T-helper 1 cell (primary cell): ENCODE measurements at places on chromosomes 2 and 18.

DNA sequence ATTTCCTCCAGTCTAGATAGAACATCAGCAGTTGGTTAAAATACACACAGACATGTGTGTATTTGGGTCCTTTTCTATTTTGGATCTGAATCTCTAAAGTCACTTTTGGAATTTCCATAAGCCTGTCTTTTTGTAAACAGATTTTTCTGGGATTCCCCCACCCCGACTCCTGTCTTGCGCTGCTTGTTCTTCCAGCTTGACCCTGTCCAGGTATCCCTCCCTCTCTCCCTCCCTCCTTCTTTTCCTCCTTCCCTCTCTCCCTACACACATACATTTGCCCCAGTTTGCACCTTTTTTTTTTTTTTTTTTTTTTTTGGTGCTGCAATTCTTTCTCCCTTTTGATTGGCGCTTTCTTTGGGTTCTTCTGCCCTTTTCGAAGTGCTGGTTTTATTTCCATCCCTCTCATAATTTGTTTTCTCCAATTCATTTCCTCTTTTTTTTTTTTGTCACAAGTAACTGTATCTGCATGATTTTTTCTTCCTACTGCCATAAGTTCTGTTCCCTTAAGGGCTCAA is 114.8 kb upstream of the SERTAD2 start:
- no peak for DNase-seq

DNA sequence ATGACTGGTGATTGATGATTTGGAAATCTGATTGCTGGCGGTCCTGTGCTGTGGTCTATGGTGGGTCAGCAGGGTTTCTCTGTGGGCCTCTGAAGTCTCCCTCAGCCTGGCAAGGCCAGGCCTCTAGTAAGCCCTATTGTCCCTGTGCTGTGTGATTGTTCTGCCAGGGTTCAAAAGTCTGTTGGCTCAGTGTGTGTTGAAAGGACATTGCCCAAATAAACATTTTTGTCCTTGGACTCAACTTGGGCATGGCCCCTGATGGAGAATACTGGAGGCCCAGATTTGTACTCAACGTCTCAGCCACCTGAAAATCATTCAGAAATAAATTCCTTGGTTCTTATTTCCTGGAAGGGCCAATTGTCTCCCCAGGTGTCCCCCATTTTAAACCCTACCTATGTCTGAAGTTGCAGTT is 74.4 kb downstream of the MAP4K4 start:
- no peak for DNase-seq

- no peak for DNase-seq
These were observed 132.3 kb upstream of the PELI1 start for GRCh38 chr2:64276417-64277095.

- DNase-seq = no peak
These were observed 1096.6 kb downstream of the TSN start for GRCh38 chr2:122851972-122852531.

DNA sequence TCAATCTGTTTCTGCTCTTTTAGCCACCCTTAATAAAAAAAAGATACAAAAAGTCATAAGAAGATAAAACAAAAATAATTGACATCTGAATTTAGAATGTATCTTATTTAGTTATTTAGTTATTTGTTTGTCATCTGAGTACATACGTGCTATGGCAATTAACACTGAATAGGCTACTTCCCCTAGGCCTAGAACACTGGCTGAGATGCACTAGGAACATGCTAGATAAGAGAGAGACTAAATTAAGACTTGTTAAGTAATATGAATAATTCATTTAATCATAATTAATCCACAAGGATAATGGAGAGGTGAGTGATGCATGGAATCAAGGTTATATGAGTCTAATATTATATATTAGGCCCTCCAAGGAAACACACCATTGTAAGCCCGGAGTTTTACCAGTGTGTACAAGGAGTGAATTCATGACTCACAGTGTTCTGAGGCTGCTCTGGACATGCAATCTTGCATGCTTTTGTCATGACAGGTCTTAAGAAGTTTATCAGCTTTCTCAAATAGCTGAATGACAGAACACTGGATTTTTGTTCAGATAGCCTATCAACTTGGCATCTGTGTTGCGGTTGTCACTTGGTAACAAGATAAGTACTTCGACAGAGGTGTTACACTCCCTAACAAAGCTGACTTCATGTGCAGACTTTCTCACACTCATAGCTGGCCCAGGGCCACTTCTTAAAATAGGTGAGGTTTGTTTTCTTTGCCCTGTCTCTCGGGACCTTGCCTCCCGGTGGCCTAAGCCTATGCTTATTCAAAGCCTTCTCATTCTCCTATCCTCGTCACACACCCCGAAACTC is 5.0 kb upstream of the SERPINB2 start:
- no peak for DNase-seq

- peak; percentile 39 for DNase-seq
These were observed 163.4 kb downstream of the LDLRAD4 start for GRCh38 chr18:13381944-13382365.

- DNase-seq = peak; percentile 33
These were observed 36.5 kb downstream of the SEMA4F start for GRCh38 chr2:74690571-74690970.

DNA sequence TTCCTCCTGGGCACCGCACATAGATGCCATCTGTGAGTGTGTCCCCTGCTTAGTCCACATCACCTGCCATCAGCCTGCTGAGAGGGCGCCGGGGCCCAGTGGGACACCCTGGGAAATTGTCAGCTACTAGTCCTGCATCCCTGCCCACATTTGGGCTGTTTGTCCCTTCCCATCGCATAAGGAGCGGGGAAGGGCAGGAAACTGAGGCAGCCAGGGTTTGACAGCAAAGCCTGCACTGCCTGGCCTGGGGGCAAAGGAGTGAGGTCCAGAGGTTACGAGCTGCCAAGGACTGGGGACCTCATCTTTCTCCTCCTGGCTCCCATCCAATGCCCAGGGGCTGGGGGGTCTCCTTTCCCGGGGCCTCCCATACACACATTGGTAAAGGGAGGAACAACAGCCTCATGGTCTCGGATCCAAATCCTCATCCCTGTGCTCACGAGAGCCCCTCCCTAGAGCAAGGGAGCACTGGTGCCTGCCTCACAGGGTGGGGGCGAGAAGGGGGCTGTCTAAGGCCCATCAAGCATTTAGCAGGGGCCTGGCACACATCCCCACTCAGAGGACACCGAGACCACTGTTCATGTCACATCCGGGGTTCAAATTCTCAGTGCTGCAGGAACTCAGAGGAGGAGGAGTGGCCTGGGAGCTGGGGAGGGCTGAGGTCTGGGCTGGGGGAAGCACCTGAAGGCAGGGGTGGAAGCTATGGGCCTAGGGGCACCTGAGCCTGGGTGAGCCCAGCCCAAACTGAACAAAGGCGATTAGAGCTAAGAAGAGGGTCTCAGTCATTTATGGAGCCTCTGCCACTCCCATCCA is 113.8 kb downstream of the SMAD7 start:
- no peak for DNase-seq

- no peak for DNase-seq
These were observed 77.7 kb downstream of the RHOB start for GRCh38 chr2:20524412-20525040.

DNA sequence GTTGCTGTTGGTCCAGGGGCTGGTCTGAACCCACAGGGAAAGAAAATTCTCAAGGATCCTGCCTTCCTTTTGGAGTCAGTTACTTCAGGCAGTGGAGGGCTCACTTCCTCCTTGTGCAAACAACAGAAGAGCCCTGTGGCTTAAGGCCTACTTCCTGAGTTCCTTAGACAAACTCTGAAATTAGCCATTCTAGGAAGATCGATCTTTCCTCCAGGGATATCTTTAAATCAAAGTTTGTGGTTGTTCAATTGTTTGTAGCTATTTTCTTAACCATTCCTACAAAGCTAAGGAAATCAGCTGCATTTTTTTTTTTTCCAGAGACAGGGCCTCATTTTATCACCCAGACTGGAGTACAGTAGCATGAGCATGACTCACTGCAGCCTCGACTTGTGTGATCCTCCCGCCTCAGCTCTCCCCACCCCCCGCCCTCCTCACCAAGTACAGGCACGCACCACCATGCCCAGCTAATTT is 156.0 kb downstream of the TANC1 start:
- no peak for DNase-seq

DNA sequence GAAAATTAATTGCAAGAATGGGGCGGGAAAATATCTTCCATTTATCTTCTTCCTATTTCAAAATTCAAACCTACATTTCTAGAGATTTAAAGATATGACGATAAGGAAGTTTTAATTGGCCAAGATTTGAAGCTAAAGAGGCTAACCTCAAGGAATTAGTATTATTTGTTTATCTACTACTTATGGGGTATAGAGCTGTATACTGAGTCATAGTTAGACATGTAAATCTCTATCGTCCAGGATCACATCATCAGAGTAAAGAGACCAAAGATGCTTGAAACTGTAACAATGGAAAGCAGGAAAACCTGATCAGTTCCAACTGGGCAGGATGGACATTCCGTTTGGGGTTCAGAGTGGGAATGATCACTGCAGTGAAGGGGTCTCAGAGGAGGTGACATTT is 95.2 kb upstream of the KLF7 start:
- no peak for DNase-seq

DNA sequence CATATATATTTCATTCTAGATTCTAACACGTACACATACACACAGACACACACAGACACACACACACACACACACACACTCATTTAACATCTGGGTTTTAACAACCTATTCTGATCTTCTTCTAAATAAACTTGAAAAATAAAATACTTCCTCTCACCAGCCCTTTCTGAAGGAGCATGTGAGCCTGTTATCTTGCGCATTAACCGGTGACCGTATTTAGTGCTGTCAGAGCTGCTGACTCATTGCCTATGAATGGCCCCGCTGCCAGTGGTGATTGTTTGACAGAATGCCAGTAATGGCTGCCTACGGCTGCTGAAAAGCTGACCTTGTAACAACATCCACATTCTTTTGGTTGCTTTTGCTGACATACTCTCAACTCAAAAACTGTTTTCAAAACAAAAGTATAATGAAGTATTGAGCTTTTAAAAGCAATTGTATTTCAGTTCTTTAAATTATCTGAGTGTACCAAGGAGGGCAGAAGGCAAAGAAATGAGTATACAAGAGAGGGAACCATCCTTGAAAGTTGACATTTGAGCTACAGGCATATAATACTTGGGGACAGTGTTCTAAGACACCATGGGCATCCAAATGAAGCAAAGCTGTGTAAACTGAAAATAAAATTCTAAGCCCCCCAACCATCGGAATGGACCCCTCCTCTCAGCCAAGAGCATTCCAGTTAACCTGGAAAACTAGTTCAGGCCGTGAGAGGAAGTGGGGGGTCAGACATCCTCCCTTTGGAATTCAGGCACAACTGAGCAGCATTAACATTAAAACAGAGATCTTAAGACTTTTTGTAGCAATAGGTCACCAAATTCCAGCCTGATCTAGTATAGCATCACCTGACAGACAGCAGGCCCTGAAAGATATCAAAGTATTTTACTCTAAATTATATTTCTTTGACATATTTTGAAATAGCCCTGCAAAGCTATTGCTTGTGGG is 50.2 kb upstream of the DTNA start:
- no peak for DNase-seq

DNA sequence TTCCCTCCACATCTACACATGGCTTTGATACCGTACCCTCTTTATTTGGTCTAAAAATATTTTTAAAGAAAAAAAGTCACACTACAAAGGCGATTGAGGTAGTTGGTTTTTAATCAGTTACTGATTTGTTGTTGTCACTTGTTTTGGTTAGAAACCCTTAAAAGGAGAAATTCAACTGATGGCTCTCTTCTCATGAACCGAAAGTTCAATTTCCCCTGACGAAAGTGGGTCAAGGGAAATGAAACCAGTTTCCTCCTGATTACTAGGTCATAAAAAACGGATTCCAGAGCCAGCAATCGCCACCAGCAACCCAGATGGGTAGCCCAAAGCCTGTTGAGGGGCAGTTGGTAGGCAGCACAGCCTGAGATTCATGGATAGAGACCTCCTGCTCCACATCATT is 63.2 kb downstream of the DLGAP1 start:
- no peak for DNase-seq

DNA sequence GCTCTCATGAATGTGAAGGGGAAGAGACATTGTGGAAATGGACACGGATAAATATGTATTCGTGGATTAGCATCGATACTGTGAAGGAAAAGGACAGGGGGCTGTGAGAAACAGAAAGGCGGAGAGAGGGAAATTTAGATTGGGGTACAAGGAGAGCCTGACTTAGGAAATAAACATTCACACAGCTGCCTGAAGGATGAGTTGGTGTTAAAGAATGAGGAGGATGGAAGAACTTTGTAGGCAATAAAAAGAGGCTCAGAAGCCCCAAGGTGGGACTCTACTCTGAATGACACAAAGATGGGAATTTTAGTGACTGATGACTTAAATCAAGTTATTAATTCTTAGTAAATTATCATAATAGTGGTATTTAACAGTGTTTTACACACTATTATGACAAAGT is 10.1 kb downstream of the MYO1B start:
- no peak for DNase-seq

DNA sequence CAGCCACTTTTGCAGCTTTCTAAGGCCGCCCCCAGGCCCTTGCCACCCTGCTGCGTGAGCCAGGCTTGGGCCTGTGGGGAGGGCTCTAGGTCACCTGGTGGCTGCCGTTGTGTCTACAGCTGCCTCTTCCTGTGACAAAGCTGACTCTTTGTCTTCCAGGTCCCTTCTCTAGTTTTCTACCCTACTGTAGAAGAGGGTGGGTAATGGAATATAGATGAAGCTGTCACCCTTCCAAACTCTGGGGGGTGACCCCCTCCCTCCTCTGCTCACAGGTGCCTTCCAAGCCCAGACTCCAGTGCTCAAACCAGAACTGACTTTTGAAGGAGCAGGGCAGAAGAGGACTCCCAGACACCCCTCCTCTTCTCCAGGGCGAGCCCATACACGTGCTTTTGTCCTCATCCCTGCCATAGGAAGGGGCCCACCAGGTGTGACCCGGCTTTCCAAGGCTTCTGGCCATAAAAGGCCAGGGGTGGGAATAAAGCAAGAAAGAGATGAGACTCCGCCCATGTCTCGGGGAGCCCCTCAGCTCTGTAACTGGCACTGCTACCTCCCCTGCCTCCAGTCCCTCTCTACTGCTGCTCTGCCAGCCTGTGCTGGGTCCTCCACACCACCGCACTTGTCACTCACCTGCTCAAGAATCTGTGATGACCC is 17.9 kb upstream of the SDC1 start:
- no peak for DNase-seq
